ENCODE measurements at places on chromosomes 6 and 20. TPM values are rescaled to one million over a fixed set of nuclear protein-coding genes. Genes with fewer than 3 reads are reported as not detected.

DNA sequence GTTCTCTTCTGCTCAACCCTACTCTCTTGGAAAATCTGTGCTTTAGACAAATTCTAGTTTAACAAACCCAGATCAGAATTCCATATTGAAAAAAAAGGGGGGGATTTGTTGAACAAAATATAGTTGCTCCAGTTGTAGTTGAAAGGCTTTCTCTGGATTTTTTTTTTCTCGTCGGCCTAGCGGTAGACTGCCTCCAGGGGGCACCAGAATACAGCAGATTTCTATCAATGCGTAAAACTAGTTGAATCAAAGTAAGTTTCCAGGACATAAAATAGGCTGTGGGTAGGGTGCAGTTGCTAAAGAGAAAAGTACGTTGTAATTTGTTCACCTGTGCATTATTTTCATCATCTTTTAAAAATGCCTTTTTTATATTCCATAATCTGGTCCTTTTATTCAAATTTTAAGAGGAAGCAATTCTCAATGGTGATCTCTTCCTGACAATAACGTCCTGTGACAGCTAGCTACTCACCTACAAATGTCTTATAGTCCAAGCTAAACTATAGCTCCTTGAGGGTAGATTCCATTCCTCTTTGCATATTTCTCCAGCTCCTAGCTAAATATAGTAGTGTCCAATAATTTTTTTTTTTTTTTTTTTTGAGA is 105.4 kb downstream of the PERP start:
- no peak overlapping the region for H3K4me3 ChIP-seq
- H3K27me3 ChIP-seq, result no peaks in the 10 kb centered on the region
- peak; percentile 46 for DNase-seq

DNA sequence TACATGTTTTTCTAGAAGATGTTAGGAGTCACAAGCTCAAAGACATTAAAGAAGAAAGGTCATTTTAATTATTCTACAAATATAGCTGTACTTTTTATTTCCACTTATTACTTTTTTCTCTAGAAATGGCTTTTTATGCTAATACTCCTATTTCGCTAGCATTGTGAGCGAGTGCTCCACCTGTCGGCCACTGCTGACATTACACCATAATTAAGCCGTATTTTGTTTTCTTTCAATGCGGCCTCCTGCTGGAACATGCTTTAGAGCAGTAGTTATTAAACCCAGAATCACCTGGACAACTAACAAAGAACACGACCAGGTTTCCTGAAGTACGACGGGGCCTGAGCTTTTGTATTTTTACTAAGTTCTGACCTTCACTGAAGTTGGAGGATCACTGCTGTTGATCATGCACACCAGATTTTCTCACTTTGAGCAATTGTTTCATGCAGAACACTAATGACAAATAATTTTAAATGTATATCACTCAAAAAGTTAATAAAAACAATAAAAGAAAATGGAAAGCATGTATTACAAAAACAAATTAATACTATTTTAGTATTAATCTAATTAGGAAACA is 74.1 kb upstream of the PAK5 start:
- no peak overlapping the region for H3K4me3 ChIP-seq
- no peaks in the 10 kb centered on the region for H3K4me1 ChIP-seq

Gene FAM83C
- total RNA-seq, result not detected

DNA sequence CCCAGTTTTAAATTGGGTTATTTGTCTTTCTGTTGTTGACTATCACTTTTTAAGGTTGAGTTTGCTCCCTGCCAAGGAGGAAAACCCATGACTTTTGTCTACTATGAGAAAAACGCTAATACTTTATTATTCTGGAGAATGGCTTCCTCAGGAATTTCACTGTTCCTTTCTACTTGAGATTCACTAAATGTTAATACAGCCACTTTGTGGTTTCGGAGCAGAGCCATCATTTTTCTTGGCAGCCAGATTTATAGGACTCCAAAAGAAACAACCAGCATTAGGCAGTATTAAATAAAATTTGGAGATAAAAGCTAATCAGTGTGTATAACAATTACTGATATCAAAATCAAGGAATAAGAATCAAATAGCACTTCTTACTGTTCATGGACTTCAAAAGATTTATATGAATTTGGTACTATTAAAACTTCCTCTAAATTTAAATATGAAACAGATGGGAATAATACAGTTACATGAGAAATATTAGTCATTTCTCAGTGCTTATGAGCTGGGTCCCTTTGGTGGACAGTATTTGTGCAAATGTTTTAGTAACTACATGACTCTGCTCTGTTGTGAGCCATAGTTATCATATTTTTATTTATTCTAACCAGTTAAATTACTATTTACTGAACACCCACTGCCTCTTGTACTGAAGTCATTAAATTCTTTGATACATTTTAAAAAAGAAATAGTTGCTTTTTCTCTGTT is 64.1 kb upstream of the FBXO30 start:
- H3K36me3 ChIP-seq, result no peaks in the 10 kb centered on the region
- H3K4me3 ChIP-seq, result no peak overlapping the region
- no peaks in the 10 kb centered on the region for H3K4me1 ChIP-seq

Gene BEND6
- 6.0 TPM for total RNA-seq

GRCh38 chr6:159267165-159267564 is 98.0 kb downstream of the FNDC1 start:
- H3K36me3 ChIP-seq, result no peaks in the 10 kb centered on the region
- H3K4me1 ChIP-seq, result no peaks in the 10 kb centered on the region
- H3K4me3 ChIP-seq, result no peak overlapping the region
- H3K27ac ChIP-seq, result no peak overlapping the region

GRCh38 chr6:6331393-6331792 is 10.9 kb upstream of the F13A1 start:
- no peaks in the 10 kb centered on the region for H3K4me1 ChIP-seq
- no peaks in the 10 kb centered on the region for H3K27me3 ChIP-seq
- H3K4me3 ChIP-seq, result no peak overlapping the region
- DNase-seq, result no peak
- no peaks in the 10 kb centered on the region for H3K36me3 ChIP-seq
- peak overlapping the region; percentile 36 for H3K27ac ChIP-seq

DNA sequence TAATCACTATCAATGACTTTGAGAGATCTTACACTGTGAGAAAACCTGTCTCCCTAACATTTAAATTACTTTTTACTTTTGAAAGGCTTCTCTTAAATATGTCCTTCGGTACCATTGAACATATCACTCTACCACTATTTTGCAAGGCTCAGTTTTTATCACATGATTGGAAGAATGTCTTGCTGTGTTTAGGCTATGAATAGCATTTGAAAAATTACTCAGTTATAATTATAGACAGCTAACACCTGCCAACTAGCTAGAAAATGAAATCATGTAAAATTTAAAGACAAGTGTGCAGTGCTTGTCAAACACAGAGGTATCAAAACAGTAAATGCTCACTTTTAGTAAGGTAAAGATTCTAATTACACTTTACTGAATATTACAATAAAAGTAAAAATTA is 11.0 kb downstream of the SESN1 start:
- DNase-seq, result no peak
- H3K27me3 ChIP-seq, result no peaks in the 10 kb centered on the region
- peaks cover 41% of the 10 kb centered on the region for H3K4me1 ChIP-seq
- no peaks in the 10 kb centered on the region for H3K36me3 ChIP-seq

- peaks cover 18% of the 10 kb centered on the region for H3K36me3 ChIP-seq
- DNase-seq, result no peak
- no peak overlapping the region for H3K4me3 ChIP-seq
- no peaks in the 10 kb centered on the region for H3K4me1 ChIP-seq
- no peaks in the 10 kb centered on the region for H3K27me3 ChIP-seq
- H3K27ac ChIP-seq, result no peak overlapping the region
Observed at GRCh38 chr6:151412909-151413308, 21.6 kb upstream of the ZBTB2 start.

- H3K36me3 ChIP-seq, result no peaks in the 10 kb centered on the region
- DNase-seq, result no peak
- no peak overlapping the region for H3K27ac ChIP-seq
Observed at GRCh38 chr6:12022953-12023388, 10.9 kb downstream of the HIVEP1 start.

DNA sequence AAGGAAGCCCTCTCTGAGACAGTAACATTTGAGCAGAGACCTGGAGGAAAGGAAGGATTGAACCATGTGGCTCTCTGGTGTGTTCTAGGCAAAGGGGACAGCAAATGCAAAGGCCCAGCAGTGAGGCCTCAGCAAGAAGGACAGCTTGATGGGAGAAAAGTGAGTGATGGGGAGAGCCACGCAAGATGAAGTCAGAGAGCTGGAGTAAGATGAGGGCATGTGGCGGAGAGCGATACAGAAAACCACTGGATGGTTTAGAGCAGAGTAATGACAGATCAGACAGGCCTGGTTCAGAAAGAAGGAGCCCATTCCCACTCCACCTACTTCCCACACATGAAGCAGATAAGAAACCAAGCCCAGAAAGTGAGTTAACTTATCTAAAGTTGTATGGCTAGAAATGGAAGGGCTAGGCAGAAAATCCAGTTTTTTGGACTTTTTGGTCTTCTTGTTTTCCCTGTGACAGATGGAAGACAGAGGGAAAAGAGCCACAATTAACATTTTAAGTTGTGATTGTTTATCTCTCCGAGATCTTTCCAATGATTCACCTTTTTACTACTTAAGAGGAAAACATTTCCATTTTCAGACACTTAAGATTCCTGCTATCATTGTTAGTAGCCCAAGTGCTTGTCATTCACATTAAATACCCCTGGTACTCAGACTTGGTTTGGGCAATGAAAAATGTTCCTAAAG is 723 bp upstream of the SNPH start:
- no peak overlapping the region for H3K4me3 ChIP-seq
- peaks cover 6% of the 10 kb centered on the region for H3K4me1 ChIP-seq
- no peak for DNase-seq
- H3K27me3 ChIP-seq, result peaks cover 4% of the 10 kb centered on the region
- no peak overlapping the region for H3K27ac ChIP-seq

Gene HLA-DQA1
- total RNA-seq, result 2.9 TPM

Gene C6orf141
- total RNA-seq, result not detected

- no peak overlapping the region for H3K27ac ChIP-seq
- H3K27me3 ChIP-seq, result no peaks in the 10 kb centered on the region
- no peaks in the 10 kb centered on the region for H3K36me3 ChIP-seq
Observed at GRCh38 chr20:13430346-13431002, 208.3 kb downstream of the TASP1 start.

GRCh38 chr6:115835314-115835713 is 225.4 kb downstream of the FRK start:
- H3K36me3 ChIP-seq, result no peaks in the 10 kb centered on the region
- no peak overlapping the region for H3K4me3 ChIP-seq
- H3K27ac ChIP-seq, result no peak overlapping the region
- H3K4me1 ChIP-seq, result no peaks in the 10 kb centered on the region

- H3K4me1 ChIP-seq, result peaks cover 3% of the 10 kb centered on the region
- no peak for DNase-seq
- H3K27ac ChIP-seq, result no peak overlapping the region
- H3K36me3 ChIP-seq, result no peaks in the 10 kb centered on the region
Observed at GRCh38 chr6:123418071-123418470, 218.7 kb downstream of the TRDN start.

GRCh38 chr6:14321992-14322772 is 204.6 kb downstream of the CD83 start:
- no peaks in the 10 kb centered on the region for H3K27me3 ChIP-seq
- no peak overlapping the region for H3K27ac ChIP-seq
- no peak for DNase-seq
- H3K36me3 ChIP-seq, result no peaks in the 10 kb centered on the region
- no peaks in the 10 kb centered on the region for H3K4me1 ChIP-seq

Gene SYNCRIP
- total RNA-seq, result 60.0 TPM

Gene GABRR2
- total RNA-seq, result 0.65 TPM

DNA sequence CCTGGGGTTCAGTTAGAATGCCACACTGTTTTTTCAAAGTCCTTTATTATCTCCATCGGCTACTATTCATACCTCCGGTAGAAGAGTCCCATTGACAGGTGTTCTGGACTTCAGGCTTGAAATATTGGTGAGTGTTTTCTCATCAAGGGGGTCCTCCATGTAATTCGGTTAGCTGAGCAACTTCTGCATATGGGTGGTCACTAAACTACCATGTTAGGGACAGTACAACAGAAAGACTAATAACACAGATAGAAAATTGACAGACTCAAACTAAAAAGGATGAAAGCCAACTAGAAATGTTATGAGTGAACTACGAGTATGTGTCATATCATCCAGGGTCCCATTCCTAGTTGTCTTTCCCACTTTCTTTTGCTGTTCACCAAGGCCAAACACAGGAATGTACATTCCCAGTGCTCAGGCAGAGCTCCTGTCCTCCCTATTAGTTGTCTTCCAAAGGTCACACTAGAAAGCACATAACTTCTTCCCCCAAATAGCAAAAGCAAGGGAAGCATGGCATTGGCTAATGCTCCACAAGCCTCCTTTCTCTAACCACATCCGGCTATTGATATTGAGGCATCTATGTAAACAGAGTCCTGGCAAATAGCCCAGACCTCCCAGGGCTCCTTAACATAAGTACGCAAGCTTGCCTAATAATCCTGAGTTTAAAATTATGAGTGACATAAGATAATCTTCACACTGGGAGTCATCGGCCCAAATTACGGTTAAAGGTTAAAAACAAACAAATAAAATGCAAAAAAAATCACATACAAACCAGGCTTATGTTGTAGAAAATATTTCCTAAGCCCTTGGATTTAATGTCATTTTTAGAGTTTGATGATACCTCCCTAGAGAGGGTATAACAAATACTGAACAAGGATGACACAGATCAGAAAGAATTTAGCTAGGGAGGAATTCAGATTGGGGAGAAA is 13.2 kb downstream of the CCN2 start:
- no peaks in the 10 kb centered on the region for H3K36me3 ChIP-seq
- no peak overlapping the region for H3K27ac ChIP-seq
- H3K4me3 ChIP-seq, result no peak overlapping the region

DNA sequence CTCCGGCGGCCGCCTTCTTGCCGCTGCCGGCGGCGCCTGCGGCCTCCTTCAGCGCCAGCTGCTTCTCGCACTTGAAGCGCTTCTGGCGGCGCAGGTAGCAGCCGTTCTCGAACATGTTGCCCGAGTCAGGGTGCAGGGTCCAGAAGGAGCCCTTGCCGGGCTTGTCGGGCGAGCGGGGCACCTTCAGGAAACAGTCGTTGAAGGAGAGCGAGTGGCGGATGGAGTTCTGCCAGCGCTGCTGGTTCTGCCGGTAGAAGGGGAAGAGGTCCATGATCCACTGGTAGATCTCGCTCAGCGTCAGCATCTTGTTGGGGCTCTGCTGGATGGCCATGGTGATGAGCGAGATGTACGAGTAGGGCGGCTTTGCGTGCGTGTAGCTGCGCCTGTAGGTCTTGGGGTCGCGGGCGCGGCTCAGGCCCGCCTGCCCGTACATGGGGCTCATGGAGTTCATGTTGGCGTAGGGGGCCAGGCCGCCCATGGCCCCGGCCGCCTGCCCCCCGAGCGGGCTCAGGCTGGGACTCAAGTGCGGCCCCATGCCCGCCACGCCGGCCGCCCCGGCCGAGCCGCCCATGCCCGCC is 1.9 kb downstream of the FOXA2 start:
- no peak for DNase-seq
- H3K27ac ChIP-seq, result no peak overlapping the region
- H3K4me3 ChIP-seq, result no peak overlapping the region
- no peaks in the 10 kb centered on the region for H3K36me3 ChIP-seq

Gene VSTM2L
- 4.7 TPM for total RNA-seq

GRCh38 chr6:56742122-56742791 is 99.6 kb upstream of the DST start:
- DNase-seq, result no peak
- no peaks in the 10 kb centered on the region for H3K27me3 ChIP-seq
- H3K4me1 ChIP-seq, result no peaks in the 10 kb centered on the region
- H3K27ac ChIP-seq, result no peak overlapping the region
- no peak overlapping the region for H3K4me3 ChIP-seq
- no peaks in the 10 kb centered on the region for H3K36me3 ChIP-seq
